Calu3 (cell line): ENCODE measurements at places on chromosomes 2 and 18. TPM values are rescaled to one million over a fixed set of nuclear protein-coding genes. Genes with fewer than 3 reads are reported as not detected.

GALNT14 gene
- 50.3 and 61.9 TPM in 2 replicates for total RNA-seq

NXPH2 gene
- total RNA-seq, result 1.3 and 3.1 TPM in 2 replicates

EVA1A gene
- 0.42 TPM in 1 of 2 replicates, not detected in the other for total RNA-seq

CKAP2L gene
- total RNA-seq, result 27.4 and 42.5 TPM in 2 replicates

DSG1 gene
- total RNA-seq, result not detected in 2 replicates

PCARE gene
- total RNA-seq, result not detected in 2 replicates

SERPINB12 gene
- total RNA-seq, result not detected in 2 replicates

GKN1 gene
- total RNA-seq, result not detected in 2 replicates

DOCK10 gene
- total RNA-seq, result 7.2 and 11.9 TPM in 2 replicates

CCDC141 gene
- 0.07 and 0.34 TPM in 2 replicates for total RNA-seq

MAP3K19 gene
- total RNA-seq, result not detected in 2 replicates

KIF1A gene
- 280 and 298 TPM in 2 replicates for total RNA-seq

DSEL gene
- total RNA-seq, result 28.0 and 32.2 TPM in 2 replicates

PDCD1 gene
- not detected in 2 replicates for total RNA-seq
